ENCODE measurements at places on chromosomes 3 and 15.

GRCh38 chr3:140626856-140627255, 51.0 kb upstream of the TRIM42 start:
- DNase-seq, result no peak

DNA sequence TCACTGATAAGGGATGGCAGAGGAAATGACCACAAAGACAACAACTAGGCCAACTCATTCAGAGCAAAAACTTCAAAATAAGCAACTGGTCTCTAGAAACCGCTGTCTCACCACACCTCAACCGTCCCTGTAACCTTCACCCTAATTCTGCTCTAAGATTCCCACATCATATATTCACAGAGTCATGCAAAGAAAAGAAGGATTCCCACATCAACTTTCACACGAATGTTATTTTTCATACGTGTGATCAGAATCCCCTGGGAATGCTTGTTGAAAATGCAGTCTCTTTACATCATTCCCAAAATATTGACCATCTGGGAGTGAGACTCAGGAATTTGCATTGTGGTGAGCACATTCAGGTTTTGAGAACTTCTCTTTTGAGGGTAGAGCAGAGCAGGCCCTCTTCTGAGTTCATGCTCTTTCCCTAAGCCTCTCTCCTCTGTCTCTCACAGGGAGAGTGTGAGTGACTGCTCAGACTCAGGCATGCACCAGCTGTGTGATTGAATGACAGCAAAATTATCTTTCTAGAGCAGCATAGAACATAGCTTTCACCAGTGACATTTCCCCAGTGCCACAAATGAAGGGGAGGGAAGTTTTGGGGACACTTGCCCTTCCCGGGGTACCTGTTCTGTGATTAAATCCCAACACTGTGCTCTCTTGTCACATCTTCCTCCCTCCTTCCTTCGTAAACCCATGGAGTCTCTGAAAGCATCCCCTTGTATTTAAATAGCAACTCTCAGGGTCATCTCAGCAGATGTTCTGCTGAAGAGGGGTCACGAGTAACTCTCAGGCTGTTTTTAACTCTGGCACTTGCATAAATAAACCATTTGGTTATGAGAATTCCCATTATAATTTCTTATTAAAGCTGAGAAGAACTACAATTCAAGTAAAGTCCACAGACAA, 170.9 kb downstream of the PLCL2 start:
- no peak for DNase-seq

GRCh38 chr3:49471856-49472495, 1.9 kb downstream of the DAG1 start:
- no peak for DNase-seq

- no peak for DNase-seq
These were observed 85.9 kb downstream of the SLCO3A1 start for GRCh38 chr15:91939403-91939831.

- no peak for DNase-seq
These were observed 520.9 kb upstream of the TGFBR2 start for GRCh38 chr3:30085486-30085885.

DNA sequence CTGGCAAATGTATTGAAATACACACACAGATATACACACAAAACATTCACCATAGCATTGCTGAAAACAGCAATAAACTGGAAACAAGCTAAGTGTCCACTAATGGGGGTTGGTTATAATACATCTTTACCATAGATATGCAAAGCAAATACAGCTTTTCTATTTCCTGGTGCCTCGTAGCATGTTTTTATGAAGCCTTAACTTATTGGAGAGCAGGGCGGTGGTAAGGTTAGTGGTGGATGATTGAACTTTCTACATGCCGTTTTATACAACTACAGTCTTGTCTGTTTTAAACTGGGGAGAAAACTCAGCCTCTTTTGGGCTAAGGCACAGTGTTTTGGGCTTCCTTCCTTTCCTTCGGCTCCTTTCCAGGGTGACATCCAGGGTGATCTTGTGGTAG, 104.5 kb downstream of the NR2F2 start:
- DNase-seq, result no peak

DNA sequence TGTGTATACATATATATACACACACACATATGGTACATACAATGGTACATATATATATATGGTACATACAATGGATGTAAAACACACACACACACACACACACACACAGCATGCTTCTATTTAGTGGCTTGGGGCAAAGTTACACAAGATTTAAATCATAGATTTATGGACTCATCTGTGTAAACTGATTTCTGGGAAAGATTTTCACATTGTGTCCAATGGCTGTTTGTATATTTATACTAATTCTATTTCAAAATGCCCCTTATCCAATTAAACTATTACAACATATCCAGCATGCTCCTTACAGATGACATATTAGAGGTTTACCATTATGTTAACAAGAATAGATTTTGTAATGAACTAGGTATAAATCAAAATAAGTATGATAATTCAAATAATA, 94.9 kb downstream of the ANO10 start:
- DNase-seq, result no peak

DNA sequence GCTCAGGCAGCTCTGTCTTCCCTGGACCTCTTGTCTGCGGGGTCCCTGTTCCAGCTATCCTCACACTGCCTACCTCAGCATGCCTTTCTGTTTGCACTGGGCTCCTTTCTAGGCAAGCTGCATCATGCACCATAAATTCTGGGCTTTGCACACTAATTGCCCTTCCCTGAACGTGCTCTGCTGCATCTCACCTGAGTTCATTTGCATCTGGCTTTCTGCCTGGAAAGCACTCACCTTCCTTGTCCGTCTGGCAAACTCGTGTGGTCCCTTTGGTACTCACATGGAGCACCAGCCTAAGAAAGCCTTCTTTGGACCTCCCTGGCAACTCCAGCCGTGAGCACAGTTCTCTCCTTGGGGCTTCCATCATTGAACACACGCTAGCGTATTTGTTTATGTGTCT, 365.6 kb downstream of the SV2B start:
- no peak for DNase-seq

DNA sequence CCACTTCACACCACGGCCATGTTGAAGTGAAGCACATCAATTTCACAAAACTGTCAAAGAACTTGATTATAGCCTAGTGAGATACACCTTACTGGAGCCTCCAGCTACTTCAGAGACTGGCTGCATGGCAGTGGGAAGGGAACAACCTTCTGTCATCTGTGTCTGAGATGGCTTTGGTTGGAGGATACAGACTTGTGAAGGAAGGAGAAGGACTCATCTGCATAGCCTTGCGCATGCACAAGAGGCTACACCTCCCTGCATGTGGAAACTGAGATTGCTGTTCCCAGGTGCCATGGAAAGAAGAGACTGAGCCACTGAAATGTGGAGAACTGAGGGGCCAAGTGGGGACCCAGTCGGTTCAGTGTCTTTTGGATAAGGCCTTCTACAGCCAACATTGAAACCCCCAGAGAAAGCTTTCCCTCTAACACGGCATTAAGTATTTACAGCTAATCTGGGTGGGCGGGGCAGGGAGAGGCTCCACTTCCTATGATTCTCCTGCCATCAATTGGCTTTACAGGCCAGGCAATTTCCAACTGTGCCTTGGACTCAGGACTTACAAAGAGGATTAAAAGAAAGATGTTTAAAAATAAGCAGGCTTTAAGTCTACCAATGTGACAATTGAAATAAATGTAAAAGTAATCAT, 58.8 kb downstream of the IL16 start:
- DNase-seq, result no peak

- no peak for DNase-seq
These were observed 3.5 kb downstream of the ZNF710 start for GRCh38 chr15:90004671-90005070.

DNA sequence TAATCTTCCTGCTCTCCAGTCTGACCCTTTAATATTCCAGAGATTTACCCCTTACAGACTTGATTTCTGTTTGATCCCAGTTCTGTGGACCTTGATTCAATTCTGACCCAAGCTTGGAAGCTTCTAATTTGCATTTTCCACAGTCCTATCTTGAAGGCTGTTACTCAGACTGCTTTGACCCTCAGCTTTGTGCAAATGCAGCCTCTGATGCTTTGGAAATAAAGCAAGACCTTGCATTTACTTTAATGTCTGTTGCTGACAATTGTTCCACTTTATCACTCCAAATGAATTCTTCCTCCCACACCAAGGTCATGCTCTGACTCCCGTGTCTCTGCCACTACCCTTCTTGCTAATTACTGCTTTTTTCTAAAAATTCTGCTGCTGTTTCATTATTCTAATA, 886.0 kb downstream of the TUSC7 start:
- no peak for DNase-seq

- no peak for DNase-seq
These were observed 549.0 kb downstream of the EPHA3 start for GRCh38 chr3:89656388-89656787.

- DNase-seq, result no peak
These were observed 20.0 kb downstream of the EFCC1 start for GRCh38 chr3:129021140-129021551.

- no peak for DNase-seq
These were observed 151.4 kb downstream of the RAP2B start for GRCh38 chr3:153313302-153313965.

DNA sequence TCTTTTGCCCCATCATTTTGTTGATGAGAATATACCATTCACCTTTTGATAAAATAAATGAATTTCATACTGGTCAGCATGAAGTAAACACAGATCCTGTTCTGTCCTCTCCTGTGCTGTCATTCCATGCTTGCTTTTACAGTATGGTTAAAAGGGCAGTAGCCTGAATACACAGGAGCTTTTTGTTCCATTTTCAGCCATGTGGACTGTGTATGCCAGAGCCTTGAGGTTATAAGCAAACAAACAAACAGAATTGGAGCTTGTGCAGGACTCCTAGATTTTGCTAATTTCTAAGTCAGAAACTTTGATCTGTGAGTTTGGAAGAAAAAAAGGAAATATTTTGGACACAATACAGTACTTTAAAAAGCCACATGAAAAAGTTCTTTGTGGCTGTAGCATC, 91.9 kb downstream of the LRRC28 start:
- DNase-seq, result no peak

- no peak for DNase-seq
These were observed 1.0 kb downstream of the LPP start for GRCh38 chr3:188154809-188155574.

- no peak for DNase-seq
These were observed 149.4 kb downstream of the WNT5A start for GRCh38 chr3:55337641-55338180.

- DNase-seq, result no peak
These were observed 74.7 kb upstream of the CNTN4 start for GRCh38 chr3:2023959-2024358.

- DNase-seq, result no peak
These were observed 233.5 kb upstream of the ST8SIA2 start for GRCh38 chr15:92159906-92160841.

DNA sequence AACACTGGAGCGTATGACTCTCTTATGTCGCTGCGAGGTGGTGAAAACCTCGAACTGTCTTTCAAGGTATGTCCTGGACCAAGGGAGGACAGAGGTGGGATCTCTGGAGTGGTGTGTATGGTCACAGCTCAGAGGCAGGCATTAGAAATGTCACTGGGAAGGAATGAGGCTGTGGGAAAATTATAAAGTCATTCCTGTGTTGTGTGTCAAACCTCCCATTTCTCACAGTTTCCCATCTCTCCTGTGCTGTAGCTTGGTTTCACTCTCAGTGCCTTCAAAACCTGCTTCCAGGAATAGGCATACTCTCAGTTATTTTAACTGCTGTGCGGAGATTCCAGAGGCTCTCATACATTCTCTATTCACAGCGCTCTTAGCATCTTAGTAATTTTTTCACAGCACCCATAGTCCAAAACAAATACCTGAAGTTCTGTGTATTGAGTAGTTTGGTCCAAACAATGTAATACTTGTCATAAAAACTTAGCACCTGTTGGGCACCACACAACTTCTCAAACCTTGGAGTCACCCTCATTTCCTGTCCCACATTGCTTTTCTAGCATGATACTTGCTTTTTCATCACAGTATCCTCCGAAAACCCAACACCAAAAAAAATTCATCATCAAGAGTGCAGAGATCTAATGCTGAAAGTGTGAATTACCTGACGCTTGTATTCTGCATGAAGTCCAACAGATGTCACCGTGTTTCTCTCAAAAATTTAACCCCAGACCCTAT, 36.9 kb downstream of the GALNT15 start:
- DNase-seq, result no peak

DNA sequence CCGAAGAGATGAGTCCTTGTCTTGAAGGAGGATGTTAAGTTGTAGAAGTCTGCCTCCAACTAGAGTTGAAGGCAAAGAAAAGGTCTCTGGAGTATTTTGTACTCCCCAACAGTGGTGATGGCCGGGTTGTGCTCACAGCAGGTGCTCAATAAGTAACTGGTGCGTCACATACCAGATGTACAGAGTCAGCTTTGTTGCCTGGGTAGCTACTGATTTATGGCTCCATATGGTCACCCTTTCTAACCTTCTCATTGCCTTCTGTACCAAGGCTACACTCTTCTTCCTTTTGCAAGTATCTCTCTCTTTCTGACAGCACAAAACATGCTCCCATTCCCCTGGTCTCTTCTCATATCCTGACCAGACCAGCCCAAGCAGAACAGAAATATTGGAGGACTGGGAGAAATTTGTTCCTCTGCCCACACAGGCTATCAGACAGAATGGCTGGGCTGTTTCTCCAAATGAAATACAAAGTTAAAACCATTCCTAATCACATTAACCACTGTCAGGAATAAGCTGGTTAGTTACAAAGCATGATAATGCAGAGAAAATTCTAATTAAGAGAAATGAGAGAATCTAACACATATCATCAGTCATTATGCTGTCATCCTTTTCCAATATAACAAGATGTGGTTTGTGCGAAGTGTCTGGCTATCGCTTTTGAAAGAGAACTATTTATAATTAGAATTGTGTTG, 150.1 kb upstream of the LRRN1 start:
- no peak for DNase-seq

DNA sequence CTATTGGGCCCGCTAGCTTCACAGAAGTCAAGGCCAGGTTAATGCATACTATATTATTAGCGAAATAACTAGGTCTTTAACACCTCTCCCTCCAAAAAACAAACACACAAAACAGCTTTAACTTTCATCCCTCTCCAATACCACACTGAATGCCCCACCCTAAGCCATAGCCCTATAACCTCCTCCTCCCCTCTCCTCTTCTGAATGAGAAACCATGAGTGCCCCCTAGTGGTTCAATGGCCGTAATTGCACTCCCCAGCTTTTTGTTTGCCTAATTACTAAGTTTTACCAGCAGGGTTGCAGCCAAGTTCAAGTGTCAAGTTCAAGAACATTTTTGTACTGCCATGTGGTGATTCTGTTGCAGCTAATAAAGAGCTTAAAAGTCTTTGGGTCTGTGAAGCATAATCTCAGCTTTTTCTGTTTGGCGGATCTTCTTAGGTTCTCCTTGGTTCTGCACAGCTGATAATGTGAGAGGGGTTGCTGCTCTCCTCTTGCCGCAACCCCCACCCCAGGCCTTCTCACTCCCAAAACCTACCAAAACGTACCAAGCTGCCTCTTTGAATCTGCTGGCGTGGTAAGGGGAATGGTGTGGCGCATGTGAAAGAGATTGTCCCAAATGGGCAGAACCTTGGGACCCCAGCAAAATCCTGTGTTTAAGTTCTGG, 57.9 kb downstream of the RPL22L1 start:
- DNase-seq, result peak; percentile 13

- DNase-seq, result no peak
These were observed 28.3 kb downstream of the RFT1 start for GRCh38 chr3:53101956-53102355.

GRCh38 chr3:45988804-45989203, 6.8 kb downstream of the FYCO1 start:
- no peak for DNase-seq
